Mesothelial cell of epicardium (in vitro differentiated cells): ENCODE measurements at places on chromosomes 16 and 17. TPM values are rescaled to one million over a fixed set of nuclear protein-coding genes. Genes with fewer than 3 reads are reported as not detected.
A peak's percentile ranks its signal among the peaks of the same experiment; 100 is the strongest.

The MLST8 gene
- 45.9 to 49.0 TPM (median 47.2 TPM) in 3 replicates for total RNA-seq

The CORO1A gene
- 7.0 to 8.9 TPM (median 7.0 TPM) in 3 replicates for total RNA-seq

The PYDC1 gene
- not detected in 3 replicates for total RNA-seq

The MPHOSPH6 gene
- total RNA-seq: 32.2 to 34.8 TPM (median 34.4 TPM) in 3 replicates

The ZMYND15 gene
- total RNA-seq: 0.78 to 0.93 TPM (median 0.81 TPM) in 3 replicates

The OR4D1 gene
- not detected in 3 replicates for total RNA-seq

The CORO6 gene
- 3.4 to 3.8 TPM (median 3.4 TPM) in 3 replicates for total RNA-seq

The KRTAP2-3 gene
- total RNA-seq: 0.45 to 0.91 TPM (median 0.69 TPM) in 3 replicates

The PRSS33 gene
- not detected in 3 replicates for total RNA-seq

The MMP28 gene
- 0.34 to 0.86 TPM in 2 of 3 replicates, not detected in the other for total RNA-seq

- DNase-seq: no peak
- H3K27me3 ChIP-seq: no peaks in the 10 kb centered on the region
- H3K27ac ChIP-seq: no peak overlapping the region
- peaks cover 10% of the 10 kb centered on the region for H3K4me1 ChIP-seq
- no peaks in the 10 kb centered on the region for H3K36me3 ChIP-seq
These were observed 275.1 kb upstream of the MYOCD start for GRCh38 chr17:12390631-12391030.

GRCh38 chr17:46212634-46213435 is 19.6 kb upstream of the KANSL1 start:
- H3K27me3 ChIP-seq: no peaks in the 10 kb centered on the region
- no peak overlapping the region for H3K4me3 ChIP-seq
- peaks cover 6% of the 10 kb centered on the region for H3K4me1 ChIP-seq

DNA sequence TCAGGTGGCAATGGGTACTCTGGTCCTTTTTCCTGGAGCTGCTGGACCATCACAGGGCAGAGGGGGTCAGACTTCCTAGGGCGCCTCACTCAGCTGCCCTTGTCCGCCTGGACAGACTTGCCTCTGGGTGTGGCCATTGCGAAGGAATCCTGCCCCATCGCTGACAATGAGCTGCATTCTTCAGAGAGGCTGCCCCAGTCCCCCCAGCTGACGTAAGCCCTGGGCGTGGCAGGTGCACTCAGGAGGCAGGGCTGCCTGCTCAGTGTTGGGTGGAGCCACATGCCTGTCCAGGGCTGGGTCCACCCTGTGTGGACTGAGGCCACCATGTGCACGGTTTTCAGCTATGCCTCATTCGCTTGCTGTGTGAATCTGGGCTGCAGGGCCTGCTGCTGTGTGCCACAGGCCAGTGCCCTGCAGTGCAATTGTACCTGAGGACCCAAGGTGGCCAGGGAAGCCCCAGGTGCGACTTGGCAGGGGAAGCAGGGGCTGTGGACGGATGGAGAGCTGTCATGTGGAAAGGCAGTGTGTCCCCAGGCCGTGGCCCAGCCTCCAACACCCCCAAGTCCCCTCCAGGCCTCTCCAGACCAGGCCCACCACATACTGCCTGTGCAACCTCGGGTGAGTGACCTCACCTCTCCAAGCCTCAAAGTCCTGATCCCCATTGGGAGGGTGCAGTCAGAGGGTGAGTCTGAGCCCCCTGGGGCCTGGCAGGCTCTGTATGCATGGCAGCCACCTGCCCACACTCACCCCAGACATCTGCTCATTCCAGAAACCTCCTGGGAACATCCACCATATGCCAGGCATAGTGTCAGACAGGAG is 14.0 kb upstream of the MPRIP start:
- peak overlapping the region; percentile 96 for H3K27ac ChIP-seq
- H3K4me3 ChIP-seq: no peak overlapping the region
- DNase-seq: peak; percentile 68
- no peaks in the 10 kb centered on the region for H3K36me3 ChIP-seq
- H3K4me1 ChIP-seq: peaks cover 35% of the 10 kb centered on the region

DNA sequence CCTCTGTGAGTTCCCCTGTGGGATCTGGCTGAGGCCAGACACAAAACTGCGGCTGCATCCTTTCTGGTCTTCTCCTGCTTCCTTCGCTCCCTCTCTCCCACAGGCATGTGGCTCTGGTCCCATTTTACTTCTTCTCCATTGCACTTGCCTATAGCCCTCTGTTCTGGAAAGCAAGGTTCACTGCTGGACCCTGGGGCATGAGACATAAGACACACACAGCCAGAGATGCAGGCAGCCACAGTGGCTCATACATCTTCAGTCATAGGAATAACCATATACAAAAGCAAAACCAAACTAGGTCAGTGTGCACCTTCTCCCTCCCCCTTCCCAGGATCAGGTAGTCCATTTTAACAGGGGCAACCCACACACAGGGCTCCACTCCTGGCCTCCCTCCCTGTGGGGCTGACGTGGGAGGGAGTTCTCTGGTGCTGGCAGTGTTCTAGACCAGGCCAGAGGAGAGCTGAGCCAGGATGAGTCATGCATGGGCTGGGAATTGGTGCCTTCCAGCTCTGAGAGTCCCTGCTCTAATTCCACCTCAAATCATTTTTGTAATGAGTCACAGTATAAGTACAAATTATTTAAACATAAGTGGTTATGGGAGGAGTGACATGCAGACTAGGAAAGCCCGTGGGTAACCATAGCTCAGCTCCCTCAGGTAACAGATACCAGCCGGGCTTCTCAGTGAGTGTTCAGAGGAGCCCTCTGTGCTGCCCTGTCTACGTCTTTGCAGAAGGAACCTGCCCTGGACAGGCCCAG is 58.0 kb downstream of the ASIC2 start:
- no peak for DNase-seq

DNA sequence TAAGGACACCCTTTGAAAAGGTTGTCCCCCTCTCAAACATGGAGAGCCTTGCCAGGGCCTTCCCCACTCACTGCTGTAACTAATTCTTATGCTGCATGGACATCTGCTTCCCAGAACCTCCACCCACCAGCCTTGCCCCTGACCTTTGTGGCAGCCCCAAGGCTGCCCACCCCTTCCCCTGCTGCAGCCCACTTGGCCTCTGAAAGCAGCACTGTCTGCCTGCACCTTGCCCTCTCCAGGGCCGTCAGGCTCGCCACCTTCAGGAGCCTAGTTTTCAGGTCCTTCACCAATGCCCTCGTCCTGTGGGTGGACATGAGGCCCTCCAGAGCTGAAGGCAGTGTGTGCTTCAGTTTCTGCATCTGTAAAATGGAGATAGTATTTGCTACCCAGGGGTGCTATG is 2.7 kb upstream of the CORO1A start:
- no peak overlapping the region for H3K4me3 ChIP-seq
- H3K4me1 ChIP-seq: peaks cover 11% of the 10 kb centered on the region
- no peak overlapping the region for H3K27ac ChIP-seq
- H3K27me3 ChIP-seq: peaks cover 8% of the 10 kb centered on the region
- no peaks in the 10 kb centered on the region for H3K36me3 ChIP-seq

GRCh38 chr17:8898636-8899035 is 31.2 kb upstream of the PIK3R6 start:
- peaks cover 57% of the 10 kb centered on the region for H3K27me3 ChIP-seq
- H3K36me3 ChIP-seq: no peaks in the 10 kb centered on the region
- H3K4me1 ChIP-seq: peaks cover 5% of the 10 kb centered on the region
- no peak overlapping the region for H3K4me3 ChIP-seq
- H3K27ac ChIP-seq: no peak overlapping the region
- no peak for DNase-seq

- H3K4me3 ChIP-seq: no peak overlapping the region
- H3K36me3 ChIP-seq: peaks cover 2% of the 10 kb centered on the region
- peaks cover 57% of the 10 kb centered on the region for H3K4me1 ChIP-seq
- peak overlapping the region; percentile 91 for H3K27ac ChIP-seq
- H3K27me3 ChIP-seq: no peaks in the 10 kb centered on the region
- DNase-seq: no peak
These were observed 241.7 kb downstream of the SEC14L1 start for GRCh38 chr17:77382356-77382911.

DNA sequence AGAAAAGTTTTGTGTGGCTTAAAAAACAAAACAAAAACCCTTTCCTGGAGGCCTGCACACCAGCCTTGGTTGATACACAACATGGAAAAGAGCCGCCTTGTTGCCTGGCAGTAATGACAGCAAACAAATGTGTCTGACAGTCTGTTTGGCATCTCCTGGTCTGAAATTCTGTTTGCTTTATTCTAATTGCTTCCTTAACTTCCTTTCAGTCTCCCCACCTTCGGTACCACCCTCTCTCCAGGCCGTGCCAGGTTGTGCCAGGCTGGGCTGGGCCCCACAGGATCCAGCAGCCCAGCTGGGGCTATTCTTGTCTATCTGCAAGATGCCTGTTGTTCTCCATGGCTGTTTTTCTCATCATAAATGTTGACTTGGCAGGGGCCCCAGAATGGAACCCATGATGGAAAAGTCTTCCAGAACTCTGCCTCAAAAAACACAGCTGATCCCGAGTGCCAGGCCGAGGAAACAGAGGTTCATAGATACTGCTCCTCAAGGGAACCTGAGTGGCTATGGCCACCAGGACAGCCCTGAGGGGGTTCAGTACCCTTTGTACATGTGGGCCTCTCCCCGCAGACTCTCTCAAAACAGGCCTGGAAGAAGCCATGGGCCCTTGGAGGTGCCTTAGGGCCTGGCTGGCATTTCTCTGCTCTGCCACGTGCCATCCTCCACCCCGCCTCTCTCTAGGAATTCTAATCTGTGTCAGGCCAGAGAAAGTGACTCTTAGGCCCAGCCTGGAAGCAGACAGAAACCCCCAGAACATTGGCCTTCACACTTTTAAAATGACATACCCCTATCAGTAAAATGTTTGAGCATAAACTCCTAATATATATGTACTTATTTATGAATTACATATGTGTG is 50.5 kb downstream of the YPEL2 start:
- DNase-seq: no peak
- no peak overlapping the region for H3K4me3 ChIP-seq
- peak overlapping the region; percentile 75 for H3K27ac ChIP-seq
